T-cell (primary cell): ENCODE measurements at places on chromosomes 3 and 15. TPM values are rescaled to one million over a fixed set of nuclear protein-coding genes. Genes with fewer than 3 reads are reported as not detected.

The BCHE gene
- total RNA-seq, result not detected

The ASB14 gene
- total RNA-seq, result not detected

The TIPIN gene
- total RNA-seq, result 3.6 TPM

The DZIP1L gene
- not detected for total RNA-seq

The EAF2 gene
- 7.4 TPM for total RNA-seq

The EFCC1 gene
- total RNA-seq, result 0.20 TPM

The ACOX2 gene
- not detected for total RNA-seq

The CTXN2 gene
- total RNA-seq, result not detected

The CHCHD6 gene
- total RNA-seq, result 8.8 TPM

The AAGAB gene
- 27.1 TPM for total RNA-seq

The PARP3 gene
- total RNA-seq, result 16.3 TPM

The VWA5B2 gene
- not detected for total RNA-seq

DNA sequence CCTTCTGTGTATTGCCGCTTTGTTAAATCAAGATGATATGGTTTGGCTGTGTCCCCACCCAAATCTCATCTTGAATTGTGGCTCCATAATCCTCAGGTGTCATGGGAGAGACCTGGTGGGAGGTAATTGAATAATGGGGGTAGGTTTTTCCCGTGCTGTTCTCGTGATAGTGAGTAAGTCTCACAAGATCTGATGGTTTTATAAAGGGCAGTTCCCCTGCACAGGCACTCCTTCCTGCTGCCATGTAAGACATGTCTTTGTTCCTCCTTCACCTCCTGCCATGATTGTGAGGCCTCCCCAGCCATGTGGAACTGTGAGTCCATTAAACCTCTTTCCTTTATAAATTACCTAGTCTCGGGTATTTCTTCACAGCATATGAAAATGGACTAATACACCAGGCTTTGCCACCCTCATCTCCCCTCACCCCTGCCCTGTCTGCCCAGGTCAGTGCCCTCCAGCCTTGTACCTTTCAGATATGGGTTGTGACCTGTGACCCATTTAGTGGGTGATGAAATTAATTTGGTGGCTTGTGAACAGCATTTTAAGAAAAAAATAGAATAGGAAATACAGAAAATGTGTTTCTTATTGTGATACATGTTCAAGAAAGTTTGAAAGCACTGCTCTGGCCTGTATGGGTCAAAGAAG lies 56.1 kb upstream of the MCF2L2 start:
- H3K36me3 ChIP-seq, result peaks cover 13% of the 10 kb centered on the region
- no peaks in the 10 kb centered on the region for H3K4me1 ChIP-seq
- H3K4me3 ChIP-seq, result no peak overlapping the region
- peaks cover 3% of the 10 kb centered on the region for H3K27me3 ChIP-seq
- no peak for DNase-seq

DNA sequence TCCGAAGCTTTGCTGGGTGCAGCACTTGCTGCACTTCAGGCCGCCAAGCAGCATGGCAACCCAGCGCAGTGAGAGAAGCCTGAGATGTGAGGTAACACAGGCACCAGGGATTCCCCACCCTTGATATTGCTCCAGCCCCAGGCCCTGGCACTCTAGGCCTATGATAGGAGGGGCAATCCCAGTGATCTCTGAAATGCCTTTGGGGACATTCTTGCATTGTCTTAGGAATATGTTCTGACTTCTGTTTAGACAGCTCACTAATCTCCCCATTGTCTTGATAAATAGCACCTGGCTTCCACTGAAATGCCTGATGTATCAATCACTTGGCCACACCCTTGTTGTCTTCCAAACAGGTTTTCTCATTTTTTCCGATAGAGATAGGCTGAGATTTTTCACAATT lies 102.8 kb downstream of the SOX14 start:
- DNase-seq, result no peak
- no peaks in the 10 kb centered on the region for H3K36me3 ChIP-seq
- no peak overlapping the region for H3K4me3 ChIP-seq
- H3K27ac ChIP-seq, result no peak overlapping the region

DNA sequence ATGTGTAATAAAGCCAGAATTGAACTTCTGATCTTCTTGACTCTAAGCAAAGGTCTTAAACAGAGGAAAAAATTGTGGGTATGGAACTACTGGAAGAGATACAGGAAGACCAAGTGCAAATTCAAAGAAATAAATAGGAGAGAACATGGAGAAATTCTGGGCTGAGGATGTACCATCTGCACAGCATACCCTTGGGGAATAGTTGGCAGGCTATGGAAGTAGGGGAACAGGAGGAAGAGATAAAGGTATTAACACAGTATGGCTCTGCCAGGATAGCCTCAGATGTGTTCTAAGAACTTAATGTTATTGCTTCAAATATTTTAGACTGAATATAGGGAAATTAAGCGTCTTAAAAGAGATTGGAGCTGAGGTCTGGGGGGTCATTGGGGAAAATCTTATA lies 485.4 kb downstream of the CNTN3 start:
- no peak for DNase-seq
- H3K4me1 ChIP-seq, result no peaks in the 10 kb centered on the region
- H3K4me3 ChIP-seq, result no peak overlapping the region
- no peaks in the 10 kb centered on the region for H3K36me3 ChIP-seq

- no peaks in the 10 kb centered on the region for H3K27me3 ChIP-seq
- no peak overlapping the region for H3K4me3 ChIP-seq
- DNase-seq, result peak; percentile 66
- H3K4me1 ChIP-seq, result peaks cover 59% of the 10 kb centered on the region
These were observed 119.0 kb upstream of the RASGRP1 start for GRCh38 chr15:38683382-38684242.

GRCh38 chr3:38368238-38368637 lies 21.7 kb downstream of the XYLB start:
- H3K27me3 ChIP-seq, result no peaks in the 10 kb centered on the region
- H3K27ac ChIP-seq, result no peak overlapping the region
- H3K36me3 ChIP-seq, result no peaks in the 10 kb centered on the region
- no peak for DNase-seq
- peaks cover 3% of the 10 kb centered on the region for H3K4me1 ChIP-seq
- H3K4me3 ChIP-seq, result no peak overlapping the region

- no peaks in the 10 kb centered on the region for H3K27me3 ChIP-seq
- peaks cover 14% of the 10 kb centered on the region for H3K4me1 ChIP-seq
- no peak overlapping the region for H3K27ac ChIP-seq
- no peak overlapping the region for H3K4me3 ChIP-seq
- H3K36me3 ChIP-seq, result peaks cover 19% of the 10 kb centered on the region
These were observed 10.6 kb downstream of the ARPP19 start for GRCh38 chr15:52558196-52558595.

- no peak overlapping the region for H3K4me3 ChIP-seq
- H3K27me3 ChIP-seq, result no peaks in the 10 kb centered on the region
- H3K36me3 ChIP-seq, result peaks cover 6% of the 10 kb centered on the region
- H3K27ac ChIP-seq, result no peak overlapping the region
- DNase-seq, result no peak
These were observed 79.6 kb downstream of the SUMF1 start for GRCh38 chr3:4387210-4388204.

- peaks cover 14% of the 10 kb centered on the region for H3K4me1 ChIP-seq
- H3K27me3 ChIP-seq, result no peaks in the 10 kb centered on the region
- H3K27ac ChIP-seq, result peak overlapping the region; percentile 54
- H3K4me3 ChIP-seq, result peak overlapping the region; percentile 87
- no peaks in the 10 kb centered on the region for H3K36me3 ChIP-seq
- DNase-seq, result peak; percentile 13
These were observed 296 bp downstream of the TPRA1 start for GRCh38 chr3:127590282-127590592.

GRCh38 chr3:14810070-14810791 lies 8.5 kb upstream of the FGD5 start:
- no peaks in the 10 kb centered on the region for H3K27me3 ChIP-seq
- DNase-seq, result no peak
- H3K36me3 ChIP-seq, result no peaks in the 10 kb centered on the region
- H3K27ac ChIP-seq, result no peak overlapping the region
- H3K4me1 ChIP-seq, result peaks cover 4% of the 10 kb centered on the region
- H3K4me3 ChIP-seq, result no peak overlapping the region

GRCh38 chr15:63263519-63263918 lies 13.9 kb upstream of the APH1B start:
- no peak for DNase-seq
- peaks cover 3% of the 10 kb centered on the region for H3K36me3 ChIP-seq
- H3K27ac ChIP-seq, result no peak overlapping the region
- no peak overlapping the region for H3K4me3 ChIP-seq
- no peaks in the 10 kb centered on the region for H3K27me3 ChIP-seq

DNA sequence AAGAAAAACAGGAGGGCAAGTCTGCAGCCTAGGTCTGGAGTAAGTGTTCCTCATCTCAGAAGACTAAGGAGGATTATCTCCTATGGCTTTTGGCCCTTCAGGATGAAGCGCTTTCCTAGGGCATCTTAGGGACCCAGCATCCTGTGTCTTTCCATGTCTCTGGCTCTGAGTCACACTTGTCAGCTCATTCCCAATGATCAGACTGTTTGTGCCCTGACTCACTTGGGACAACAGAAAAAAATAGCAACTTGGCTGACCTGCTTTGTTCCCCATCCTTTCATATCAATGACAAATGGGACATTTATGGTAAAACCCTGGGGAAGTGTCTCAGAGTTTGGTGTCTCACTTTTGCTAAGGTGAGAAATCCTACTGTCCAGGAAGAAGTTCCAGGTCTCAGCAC lies 76.2 kb upstream of the OXTR start:
- no peak for DNase-seq
- H3K36me3 ChIP-seq, result no peaks in the 10 kb centered on the region
- no peaks in the 10 kb centered on the region for H3K4me1 ChIP-seq
- no peak overlapping the region for H3K4me3 ChIP-seq
- H3K27ac ChIP-seq, result no peak overlapping the region

DNA sequence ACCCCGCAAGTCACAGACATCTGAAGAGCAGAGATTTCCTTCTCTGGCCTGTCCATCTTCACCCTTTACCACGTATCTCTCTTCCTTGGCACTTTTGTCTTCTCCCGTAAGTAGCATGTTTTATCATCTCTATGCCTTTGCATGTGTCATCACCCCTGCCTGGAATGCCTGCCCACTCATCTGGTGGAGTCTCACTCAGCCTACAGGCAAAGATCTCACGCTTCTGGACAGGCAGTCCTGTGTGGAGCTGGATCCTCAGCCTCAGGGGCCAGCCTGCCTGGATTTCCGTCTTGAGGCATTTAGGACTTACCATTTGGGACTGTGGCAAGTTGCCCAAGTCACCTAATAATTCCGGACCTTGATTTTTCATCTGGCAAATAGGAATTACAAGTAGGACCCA lies 114.3 kb upstream of the CACNA2D3 start:
- H3K4me3 ChIP-seq, result no peak overlapping the region
- H3K4me1 ChIP-seq, result no peaks in the 10 kb centered on the region
- peaks cover 9% of the 10 kb centered on the region for H3K27me3 ChIP-seq
- H3K36me3 ChIP-seq, result no peaks in the 10 kb centered on the region
- no peak for DNase-seq

GRCh38 chr15:85871545-85871944 lies 76.8 kb upstream of the KLHL25 start:
- DNase-seq, result no peak
- H3K4me3 ChIP-seq, result no peak overlapping the region
- no peaks in the 10 kb centered on the region for H3K36me3 ChIP-seq
- peaks cover 22% of the 10 kb centered on the region for H3K27me3 ChIP-seq

- H3K27me3 ChIP-seq, result no peaks in the 10 kb centered on the region
- no peaks in the 10 kb centered on the region for H3K36me3 ChIP-seq
- H3K4me1 ChIP-seq, result no peaks in the 10 kb centered on the region
- H3K4me3 ChIP-seq, result no peak overlapping the region
- no peak for DNase-seq
These were observed 46.4 kb upstream of the USP3 start for GRCh38 chr15:63458026-63458425.

GRCh38 chr15:45785897-45786296 lies 151.1 kb downstream of the SQOR start:
- no peak for DNase-seq
- no peaks in the 10 kb centered on the region for H3K4me1 ChIP-seq
- peaks cover 7% of the 10 kb centered on the region for H3K27me3 ChIP-seq
- no peak overlapping the region for H3K27ac ChIP-seq
- no peaks in the 10 kb centered on the region for H3K36me3 ChIP-seq

DNA sequence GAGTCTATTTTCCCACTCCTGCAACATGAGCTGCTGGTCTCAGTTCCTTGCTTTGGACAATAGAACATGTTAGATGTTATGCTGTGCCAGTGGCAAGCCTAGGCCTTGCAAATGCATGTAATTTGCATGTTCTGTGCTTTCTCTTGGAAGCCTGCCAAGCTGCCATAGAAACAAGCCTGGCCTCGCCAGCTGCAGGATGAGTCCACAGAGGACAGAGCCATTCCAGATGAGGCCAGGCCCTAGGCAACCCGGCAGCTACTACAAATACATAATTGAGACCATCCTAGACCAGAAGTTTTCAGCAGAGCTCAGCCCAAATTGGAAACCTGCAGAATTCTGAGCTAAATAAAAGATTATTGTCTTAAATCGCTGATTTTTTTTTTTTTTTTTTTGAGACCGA lies 39.6 kb downstream of the TRIM69 start:
- DNase-seq, result no peak

DNA sequence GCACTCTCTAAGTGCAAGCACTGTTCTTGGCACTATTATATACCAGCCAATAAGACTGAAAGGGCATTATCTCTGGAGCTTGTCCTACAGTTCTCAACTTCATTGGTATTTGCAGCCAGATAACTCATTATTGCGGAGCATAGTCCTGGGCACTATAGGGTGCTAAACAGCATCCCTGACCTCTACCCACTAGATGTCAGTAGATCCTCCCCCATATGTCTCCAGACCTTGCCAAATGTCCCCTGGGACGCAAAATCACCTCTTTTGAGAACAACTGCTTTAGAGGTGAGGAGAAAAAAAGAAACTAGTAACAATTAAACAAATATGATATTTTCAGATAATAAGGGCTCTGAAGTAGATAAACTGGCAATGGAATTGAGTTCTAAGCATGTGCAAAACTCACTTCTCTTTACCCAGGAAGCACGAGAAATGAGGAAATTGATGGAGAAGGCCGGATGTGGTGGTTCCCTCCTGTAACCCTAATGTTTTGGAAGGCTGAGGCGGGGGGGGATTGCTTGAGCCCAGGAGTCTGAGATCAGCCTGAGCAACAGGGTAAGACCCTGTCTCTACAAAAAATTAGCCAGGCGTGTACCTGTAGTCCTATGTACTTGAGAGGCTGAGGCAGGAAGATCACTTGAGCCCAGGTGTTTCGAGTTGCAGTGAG lies 61.4 kb downstream of the FRMD4B start:
- no peak overlapping the region for H3K27ac ChIP-seq
- H3K4me3 ChIP-seq, result no peak overlapping the region
- no peaks in the 10 kb centered on the region for H3K36me3 ChIP-seq
- peaks cover 15% of the 10 kb centered on the region for H3K4me1 ChIP-seq
- DNase-seq, result no peak

DNA sequence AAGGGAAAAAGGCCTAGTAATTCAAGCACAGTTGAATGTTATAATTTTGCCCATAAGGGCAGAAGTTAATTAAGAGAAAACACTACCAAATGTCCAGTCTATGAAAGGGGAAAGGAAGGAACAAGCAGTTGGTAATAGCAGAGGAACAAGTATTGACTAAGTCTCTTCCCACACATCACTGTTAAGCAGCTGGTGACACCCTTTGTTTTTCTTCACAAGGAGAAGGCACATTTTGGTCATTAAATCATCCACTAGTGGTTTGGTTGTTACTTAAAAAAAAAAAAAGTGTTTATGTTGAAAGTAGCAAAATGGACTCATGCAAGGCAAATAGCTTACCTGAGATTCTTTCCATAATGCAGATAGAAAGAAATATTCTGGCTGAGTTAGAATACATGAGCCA lies 321.4 kb upstream of the NECTIN3 start:
- H3K27ac ChIP-seq, result no peak overlapping the region
- no peak for DNase-seq
- H3K27me3 ChIP-seq, result no peaks in the 10 kb centered on the region
- no peaks in the 10 kb centered on the region for H3K4me1 ChIP-seq
- H3K4me3 ChIP-seq, result no peak overlapping the region

GRCh38 chr15:70088887-70089691 lies 8.6 kb downstream of the TLE3 start:
- H3K4me1 ChIP-seq, result peaks cover 86% of the 10 kb centered on the region
- no peaks in the 10 kb centered on the region for H3K27me3 ChIP-seq
- peaks cover 15% of the 10 kb centered on the region for H3K36me3 ChIP-seq
- H3K27ac ChIP-seq, result no peak overlapping the region
- H3K4me3 ChIP-seq, result no peak overlapping the region
